Daoy (cell line): ENCODE measurements at places on chromosomes 6 and 20. TPM values are rescaled to one million over a fixed set of nuclear protein-coding genes. Genes with fewer than 3 reads are reported as not detected.

- peak; percentile 51 for DNase-seq
Observed at GRCh38 chr6:16409531-16410441, 171.4 kb downstream of the GMPR start.

- no peak for DNase-seq
Observed at GRCh38 chr20:389220-389619, 8.7 kb downstream of the TRIB3 start.

GRCh38 chr6:87351583-87351982 is 7.0 kb downstream of the C6orf163 start:
- DNase-seq = no peak

- no peak for DNase-seq
Observed at GRCh38 chr6:159935633-159936032, 33.2 kb upstream of the IGF2R start.

GRCh38 chr6:162344646-162345010 is 382.9 kb downstream of the PRKN start:
- DNase-seq = no peak

GRCh38 chr6:43427406-43428111 is at the start of gene ABCC10:
Gene ABCC10 (plus strand): TSS chr6:43427541. CDS start chr6:43427979, 438 bp downstream.
- peak; percentile 97 for DNase-seq

- DNase-seq = peak; percentile 87
Observed at GRCh38 chr6:146361128-146361924, 182.3 kb upstream of the RAB32 start.

BPIFB6 gene
- total RNA-seq = not detected in 2 replicates

SLC26A8 gene
- total RNA-seq = not detected in 2 replicates

SFT2D1 gene
- total RNA-seq = 40.4 and 47.1 TPM in 2 replicates
